ENCODE measurements at places on chromosomes 7 and 10. TPM values are rescaled to one million over a fixed set of nuclear protein-coding genes. Genes with fewer than 3 reads are reported as not detected.

The ECHDC3 gene
- 11.8 TPM for total RNA-seq

DNA sequence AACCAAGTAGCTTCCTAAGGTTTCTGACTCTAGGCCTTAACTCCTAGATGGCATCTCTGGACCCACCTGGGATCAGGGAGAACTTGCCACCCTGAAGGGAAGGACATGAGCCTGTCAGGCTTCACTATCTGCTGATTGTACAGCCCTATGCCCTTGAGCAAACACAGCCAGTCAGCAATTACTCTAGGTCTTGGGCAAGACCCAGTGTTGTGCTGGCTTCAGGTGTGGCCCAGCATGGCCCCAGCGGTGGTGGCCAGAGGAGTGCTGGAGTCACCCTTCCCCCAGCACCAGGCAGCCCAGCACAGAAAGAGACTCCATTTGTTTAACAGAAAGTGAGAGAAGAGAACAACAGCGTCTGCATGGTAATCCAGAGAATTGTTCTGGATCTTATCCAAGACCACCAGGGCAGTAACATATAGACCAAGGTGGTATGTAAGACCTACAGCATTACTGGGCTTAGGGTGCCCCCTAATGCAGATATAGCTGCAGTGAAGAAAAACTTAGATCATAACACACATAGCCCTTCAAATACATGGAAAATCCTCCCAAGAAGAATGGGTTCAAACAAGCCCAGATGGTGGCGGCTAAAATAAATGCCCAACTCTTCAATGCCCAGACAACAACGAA lies 207.7 kb downstream of the MAGI2 start:
- DNase-seq, result no peak

GRCh38 chr7:150988230-150989226 lies 2.3 kb upstream of the NOS3 start:
- DNase-seq, result peak; percentile 92

DNA sequence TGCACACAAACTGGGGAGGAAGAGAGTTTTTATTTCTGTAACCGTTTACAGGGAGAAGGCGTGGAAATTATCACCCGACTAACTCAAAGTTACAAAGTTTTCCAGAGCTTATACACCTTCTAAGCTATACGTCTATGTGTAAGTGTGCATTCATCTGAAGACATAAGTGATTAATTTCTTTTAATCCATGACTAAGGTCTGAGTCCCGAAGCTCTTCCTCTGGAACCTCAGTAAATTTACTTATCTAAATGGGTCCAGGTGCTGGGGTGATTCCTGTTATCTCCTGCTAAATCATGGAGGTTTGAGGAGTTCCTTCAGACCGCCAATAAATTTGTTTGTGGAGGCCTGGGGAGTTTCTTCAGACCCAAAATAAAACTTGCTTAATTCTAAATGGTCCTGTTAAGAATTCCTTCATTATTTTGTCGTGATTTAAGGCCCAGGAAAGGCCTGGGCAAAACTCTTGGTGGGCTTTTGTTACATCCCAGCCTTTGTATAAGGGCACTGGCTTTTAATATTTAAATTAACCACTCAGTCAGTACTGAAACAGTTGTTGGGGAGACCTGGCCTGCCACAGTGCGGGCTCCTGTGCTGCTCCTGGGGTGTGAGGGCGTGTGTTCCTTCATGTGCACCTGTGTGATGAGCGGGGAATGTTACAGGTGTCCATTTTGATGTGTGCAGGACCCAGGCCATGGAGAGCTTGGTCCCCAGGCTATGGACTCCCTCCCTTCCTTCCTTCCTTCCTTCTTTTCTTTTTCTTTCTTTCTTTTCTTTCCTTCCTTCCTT lies 5.8 kb upstream of the METTL27 start:
- DNase-seq, result no peak

- peak; percentile 14 for DNase-seq
Observed at GRCh38 chr7:115005953-115006352, 84.1 kb downstream of the MDFIC start.

GRCh38 chr7:150784120-150784736 lies 15.9 kb downstream of the TMEM176B start:
- no peak for DNase-seq

The YAE1 gene
- 43.6 TPM for total RNA-seq

DNA sequence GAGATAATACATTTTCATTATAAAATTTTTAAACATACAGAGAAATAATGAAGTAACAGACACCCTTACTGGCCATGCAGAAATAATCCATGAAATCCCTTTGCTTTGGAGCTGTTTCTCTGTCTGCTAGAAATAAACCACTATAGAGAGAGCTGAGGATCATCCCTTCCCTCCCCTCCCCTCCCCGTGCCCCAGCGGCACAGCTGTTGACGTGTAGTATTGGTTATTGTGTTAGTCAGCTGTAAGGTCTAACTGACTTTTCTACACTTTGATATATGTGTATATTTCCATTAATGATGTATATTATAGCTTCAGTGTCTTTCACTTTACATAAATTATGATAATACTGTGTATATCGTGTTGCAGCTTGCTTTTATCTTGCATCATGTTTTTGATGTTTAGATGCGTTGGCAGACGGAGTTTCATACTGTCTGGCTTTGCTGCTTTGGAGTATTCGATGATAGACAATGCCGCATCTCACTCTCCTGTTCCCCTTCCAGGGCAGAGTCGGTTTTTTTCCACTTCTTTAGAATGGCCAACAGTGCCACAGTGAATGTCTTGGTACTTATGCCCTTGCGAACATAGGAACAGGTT lies 27.4 kb upstream of the GRID1 start:
- DNase-seq, result no peak

- no peak for DNase-seq
Observed at GRCh38 chr10:118978316-118978997, 51.1 kb upstream of the NANOS1 start.

DNA sequence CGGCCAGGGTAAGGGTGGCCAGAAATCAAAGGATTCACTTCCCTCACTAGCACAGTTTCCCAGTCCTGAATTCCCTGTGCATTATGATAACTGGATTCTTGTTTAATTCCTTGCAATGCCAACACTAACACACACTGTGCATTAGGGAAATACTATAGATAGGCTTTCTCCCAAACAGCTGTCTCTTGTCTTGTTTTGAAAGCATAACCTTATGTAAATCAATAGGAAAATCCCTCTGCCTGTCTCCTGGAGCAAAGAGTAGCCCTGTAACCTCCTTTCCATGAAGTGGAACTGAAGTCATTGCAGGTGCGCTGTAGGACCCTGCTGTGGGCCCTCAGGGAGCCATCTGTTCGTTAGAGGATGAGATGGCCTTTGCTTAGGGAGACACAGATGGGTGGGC lies 82.8 kb upstream of the FAM171A1 start:
- no peak for DNase-seq

DNA sequence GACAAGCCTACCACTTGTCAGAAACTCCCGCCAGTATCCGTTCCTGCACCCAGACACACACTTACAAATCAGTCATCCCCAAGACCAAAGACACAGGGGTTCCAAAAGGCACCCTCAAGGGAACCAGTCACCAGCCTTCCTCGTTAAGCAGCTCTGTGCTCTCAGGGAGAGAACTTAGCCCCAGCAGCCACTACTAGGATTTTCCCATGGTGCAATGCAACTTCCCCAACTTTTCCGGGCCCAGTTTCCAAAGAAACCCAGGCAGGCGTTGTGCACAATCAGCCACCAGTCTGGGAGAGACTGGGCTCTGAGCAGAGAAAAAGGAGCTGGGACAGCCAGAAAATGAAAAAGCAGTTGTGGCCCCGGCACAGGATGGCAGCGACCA lies 1.2 kb downstream of the DLG5 start:
- DNase-seq, result no peak

DNA sequence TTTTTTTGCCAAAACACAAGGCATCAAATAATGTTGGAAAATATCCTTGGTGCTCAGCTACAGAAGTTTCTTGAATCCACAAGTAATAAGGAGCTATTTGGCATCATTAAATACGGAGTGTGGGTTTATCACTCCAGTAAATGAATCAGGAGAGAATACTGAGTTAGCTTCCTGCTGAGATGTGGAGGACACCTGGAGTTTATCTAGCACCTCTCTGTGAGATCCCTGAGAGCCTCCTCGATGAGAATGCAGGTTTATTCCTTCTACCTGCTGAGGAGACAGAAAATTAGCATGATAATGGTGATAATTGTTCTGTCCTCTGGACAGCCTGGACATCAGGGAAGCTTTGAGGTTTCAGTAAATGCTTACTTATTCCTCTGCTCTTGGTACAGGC lies 40.5 kb downstream of the NRG3 start:
- DNase-seq, result no peak

DNA sequence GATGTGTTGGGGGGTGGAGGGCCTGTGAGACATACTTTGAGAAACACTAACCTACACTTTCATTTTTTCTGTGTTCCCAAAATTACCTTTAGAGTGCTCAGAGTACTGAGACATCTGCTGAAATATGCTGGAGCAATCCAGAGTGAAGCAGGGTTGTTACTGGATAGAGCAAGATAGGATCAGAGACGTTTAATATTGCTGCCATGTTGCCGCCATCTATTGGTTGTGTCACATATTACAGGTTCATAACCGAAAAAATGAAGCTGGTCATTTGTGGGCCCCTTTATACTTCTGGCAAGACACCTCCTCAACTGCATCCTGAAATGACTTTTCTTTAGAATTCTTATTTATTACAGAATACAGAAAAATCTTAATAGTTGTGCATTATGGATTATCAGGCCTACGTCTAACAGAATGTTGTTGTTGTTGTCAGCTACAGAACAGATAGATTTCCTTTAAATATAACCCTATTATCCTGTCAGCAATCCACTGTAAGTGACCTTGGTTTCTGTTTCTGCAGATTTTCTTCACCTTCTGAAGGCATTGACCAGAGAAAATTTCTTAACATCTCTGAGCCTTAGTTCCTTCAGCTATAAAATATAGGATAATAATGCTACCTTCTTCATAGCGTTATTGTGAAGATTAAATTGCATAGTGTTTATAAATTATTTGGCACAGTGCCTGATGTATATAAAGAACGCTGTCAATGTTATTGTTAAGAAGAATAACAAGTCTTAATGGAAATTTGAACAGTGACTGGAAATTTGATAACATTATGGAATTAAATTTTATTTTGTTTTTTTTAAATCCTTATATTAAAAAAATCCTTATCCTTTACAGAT lies 16.2 kb upstream of the DLD start:
- no peak for DNase-seq

GRCh38 chr10:29569795-29570194 lies 65.0 kb downstream of the SVIL start:
- DNase-seq, result no peak

DNA sequence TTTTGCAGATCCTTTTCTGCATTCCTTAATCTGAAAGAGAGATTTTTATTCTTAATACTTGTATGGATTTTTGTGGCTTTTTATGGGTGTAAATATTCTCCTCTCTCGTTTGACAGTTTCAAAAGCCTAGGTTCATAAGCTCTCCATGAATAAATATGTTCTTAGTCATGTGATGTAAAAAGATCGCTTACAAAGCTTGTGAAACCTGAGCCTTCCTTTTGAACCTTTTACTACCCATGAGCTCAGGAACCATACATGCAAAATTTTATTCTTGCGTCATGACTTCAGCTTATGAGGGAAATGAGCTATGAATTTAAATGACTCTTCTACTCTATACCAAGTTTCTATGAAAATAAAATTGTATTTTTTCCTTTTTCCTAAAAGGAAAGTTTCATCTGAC lies 98.7 kb downstream of the POLL start:
- DNase-seq, result no peak

The ZNF212 gene
- 13.2 TPM for total RNA-seq

DNA sequence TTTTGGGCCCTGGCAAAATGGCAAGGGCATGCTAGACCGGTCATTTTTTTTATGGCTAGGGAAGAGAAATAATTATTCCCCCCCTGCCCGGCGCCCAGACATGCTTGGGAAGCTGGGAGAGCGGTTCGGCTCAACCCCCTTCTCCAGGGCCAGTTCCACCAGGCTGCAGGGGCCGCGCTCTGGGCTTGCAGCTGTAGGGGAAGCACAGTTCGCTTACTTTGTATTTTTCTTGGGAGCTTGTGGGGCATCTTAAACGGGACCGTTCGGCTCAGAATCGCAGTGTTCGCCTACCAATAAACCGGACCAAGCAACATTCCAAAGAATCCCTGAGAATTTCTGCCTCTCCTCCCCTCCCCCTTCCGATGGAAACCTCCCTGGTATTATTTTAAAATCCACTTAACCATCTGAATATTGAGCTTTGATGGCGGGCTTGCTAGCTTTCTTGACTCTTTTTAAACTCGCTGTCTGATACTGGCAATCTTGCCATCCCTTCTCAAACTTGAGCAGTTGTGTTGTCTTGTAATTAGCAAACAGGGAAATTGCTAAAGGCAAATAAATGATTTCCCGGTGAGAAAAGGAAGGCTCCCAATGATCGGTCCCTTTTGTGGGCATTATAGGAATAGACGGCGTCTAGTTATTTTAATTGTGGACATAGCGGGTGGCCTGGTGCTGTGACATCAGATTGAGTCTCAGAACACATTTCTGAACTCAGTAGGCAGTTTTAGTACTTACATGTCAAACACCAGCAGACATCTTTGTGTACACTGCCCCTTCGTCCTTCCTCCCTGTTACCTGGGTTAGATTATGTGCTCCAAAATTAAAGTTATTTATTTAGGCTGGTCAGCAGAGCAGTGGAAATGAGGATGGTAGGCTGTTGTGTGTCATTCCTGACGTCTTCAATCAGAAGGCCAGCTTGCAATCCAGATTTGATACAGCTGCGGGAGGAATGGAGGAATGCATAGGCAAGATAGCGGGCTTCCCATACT lies 3.4 kb downstream of the TCF7L2 start:
- peak; percentile 50 for DNase-seq

GRCh38 chr7:134327896-134328295 lies 11.2 kb upstream of the SLC35B4 start:
- DNase-seq, result peak; percentile 53

The INA gene
- total RNA-seq, result 625 TPM

GRCh38 chr10:34037499-34037898 lies 703.0 kb upstream of the NRP1 start:
- DNase-seq, result no peak

DNA sequence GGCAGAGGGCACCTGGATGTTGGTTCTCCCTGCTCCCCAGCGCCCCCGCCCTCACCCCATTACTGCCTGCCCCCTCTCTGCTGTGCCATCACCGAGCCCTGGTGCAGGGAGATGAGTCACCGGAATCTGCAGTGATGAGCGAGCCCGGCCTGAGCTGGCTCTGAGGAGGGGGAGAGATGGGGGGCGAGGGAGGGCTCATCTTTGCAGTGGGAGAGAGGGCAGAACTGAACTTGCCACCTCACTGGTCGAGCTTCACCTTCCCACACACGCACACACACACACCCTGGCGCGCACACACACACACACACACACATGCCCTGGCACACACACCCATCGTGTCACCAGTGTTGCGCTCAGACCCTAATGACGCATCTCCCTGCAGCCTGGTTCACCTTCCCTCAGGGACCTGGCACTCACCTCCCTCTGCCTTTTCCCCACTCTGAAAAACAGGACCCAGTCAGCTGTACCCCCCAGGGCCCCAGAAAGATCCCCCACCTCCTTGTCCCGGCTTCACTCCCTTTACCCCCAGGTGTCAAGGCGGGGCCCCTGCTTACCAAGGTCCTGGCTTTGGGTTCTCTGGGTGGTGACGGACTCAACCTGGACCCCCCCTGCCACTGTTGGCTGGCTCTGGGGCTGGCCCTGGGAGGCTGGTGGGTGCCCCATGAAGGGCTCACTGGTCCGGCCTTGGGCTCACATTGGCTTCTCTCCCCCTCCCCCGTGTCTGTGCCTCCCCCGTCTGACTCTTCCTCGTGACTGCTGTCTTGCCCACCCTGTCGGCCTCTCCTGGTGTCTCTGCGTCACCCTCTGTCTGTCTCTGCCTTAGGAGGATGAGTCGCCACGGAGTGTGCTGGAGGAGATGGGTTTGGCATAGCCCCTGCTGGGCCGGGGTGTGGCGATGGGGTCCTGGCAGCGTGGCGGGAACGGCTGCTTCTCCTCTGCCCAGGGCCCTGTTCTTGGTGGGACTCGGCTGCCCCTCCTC lies 5.4 kb downstream of the VGF start:
- no peak for DNase-seq

The OR2A1 gene
- total RNA-seq, result not detected
